ENCODE measurements at places on chromosomes 6 and 20.

DNA sequence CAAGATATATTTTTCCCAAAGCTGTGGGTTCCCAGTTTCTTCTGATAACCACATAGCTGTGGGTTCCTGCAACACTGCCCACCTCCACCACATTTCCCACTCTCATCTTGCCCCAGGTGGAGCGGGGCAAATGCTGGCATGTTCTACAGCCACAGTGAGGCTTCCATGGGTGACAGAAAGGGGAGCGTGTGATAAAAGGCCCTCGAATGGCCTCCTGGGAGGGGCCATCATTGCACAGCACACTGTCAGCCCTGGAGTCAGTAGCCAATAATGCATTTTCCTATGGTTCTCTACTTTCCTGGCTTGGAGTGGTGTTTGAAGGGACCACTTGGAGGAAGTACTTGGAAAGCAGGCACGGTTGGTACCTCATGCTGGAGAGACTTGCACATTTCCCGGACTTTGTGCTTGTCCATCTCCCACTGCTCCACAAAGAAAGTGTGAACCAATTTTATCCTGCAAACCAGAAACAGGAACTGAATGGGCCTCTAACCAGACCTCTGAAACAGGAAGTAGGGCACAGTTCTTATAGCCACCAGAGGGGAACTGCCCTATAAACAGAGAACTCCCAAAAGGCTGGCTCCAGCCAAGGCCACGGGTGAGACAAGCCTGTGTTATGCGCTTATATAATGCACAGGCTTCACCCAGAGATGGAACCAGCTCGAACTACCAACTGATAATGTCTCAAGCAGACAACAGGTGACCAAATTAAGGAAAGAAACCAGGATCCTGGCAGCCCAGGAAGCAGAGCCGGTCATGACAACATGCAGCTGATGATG lies 8.6 kb downstream of the MAP3K5 start:
- no peak for DNase-seq

DNA sequence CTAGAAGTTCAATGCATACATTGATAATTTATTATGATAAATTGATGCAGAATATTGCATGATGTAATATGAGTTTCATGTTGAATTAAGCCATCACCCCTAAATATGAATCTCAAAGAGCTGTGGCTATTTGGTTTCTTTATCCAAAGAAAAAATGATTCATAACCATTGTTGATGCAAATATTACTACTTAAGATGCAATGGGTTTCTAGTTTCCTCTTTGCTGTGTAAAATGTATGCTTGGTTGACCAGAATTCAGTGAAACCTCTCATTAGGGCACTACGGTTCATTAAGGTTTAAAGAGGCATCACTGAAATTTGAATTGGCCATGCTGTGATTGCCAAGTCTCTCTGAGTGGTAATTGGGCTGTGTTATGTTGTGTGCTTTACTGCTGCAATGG lies 492.5 kb upstream of the FLRT3 start:
- DNase-seq, result no peak

DNA sequence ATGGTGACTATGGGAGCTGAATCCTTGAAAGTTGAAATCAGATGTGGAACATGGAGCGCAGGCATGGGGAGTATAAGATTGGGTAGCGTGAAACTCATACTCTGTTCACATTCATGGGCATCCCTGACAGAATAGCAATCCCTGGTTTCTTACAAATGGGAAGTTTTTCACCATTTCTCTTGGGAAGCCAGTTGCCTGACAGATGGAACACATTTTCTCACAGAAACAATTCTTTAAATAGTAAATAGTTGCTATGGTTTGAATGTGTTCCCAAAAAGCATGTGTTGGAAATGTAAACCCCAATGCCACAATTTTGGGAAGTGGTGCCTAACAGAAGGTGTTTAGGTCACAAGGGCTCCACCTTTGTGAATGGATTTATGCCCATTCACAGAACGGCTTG lies 262.8 kb upstream of the HS3ST5 start:
- DNase-seq, result no peak

DNA sequence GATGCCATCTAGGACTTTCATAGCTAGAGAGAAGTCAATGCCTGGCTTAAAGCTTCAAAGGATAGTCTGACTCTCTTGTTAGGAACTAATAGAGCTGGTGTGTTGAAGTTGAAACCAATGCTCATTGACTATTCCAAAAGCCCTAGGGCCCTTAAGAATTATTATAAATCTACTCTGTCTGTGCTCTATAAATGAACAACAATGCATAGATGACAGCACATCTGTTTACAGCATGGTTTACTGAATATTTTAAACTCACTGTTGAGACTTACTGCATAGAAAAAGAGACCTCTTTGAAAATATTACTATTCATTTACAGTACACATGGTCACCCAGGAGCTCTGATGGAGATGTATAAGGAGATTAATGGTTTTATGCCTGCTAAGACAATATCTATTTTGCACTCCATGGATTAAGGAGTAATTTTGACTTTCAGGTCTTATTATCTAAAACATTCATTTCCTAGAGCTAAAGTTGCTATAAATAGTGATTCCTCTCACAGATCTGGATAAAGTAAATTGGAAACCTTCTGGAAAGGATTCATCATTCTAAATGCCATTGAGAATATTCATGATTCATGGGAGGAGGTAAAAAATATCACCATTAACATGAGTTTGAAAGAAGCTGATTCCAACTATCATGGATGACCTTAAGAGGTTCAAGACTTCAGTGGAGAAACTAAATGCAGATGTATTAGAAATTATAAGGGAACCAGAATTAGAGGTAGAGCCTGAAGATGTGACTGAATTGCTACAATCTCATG lies 763.5 kb upstream of the MAP3K7 start:
- DNase-seq, result no peak

GRCh38 chr20:43155366-43156100 lies 34.2 kb downstream of the PTPRT start:
- no peak for DNase-seq

DNA sequence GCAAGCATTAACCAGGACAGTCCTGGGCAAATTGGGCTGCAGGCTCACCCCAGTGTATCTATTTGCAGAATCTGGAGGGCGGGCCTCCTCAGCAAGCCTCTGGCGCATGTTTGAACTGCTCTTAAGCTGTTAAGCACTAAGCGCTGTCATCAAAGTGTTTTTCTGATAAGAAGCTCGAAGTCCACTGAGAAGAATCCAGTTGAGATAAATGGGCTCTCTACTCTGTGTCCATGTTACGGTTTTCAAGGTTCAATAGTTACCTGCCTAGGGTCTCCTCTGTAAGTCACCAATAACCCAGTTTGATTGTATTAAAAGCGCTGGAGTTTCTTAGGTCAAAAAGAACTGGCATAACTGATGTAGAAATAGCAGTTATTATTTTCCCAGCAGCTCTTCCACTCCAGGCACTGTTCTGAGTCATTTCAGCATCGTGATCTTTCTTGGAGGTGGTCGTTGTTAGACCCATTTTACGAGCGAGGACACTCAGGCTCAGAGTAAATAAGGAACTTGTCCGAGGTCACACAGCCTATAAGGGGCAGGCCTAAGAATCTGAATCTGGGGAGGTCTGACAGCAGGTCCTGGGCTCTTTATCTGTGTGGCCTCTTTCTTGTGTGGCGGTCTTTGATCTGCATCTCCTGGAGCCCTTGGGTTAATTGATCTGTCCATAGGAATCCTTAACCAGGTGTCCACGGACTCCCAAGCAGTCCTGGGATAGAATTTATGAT lies 207.4 kb upstream of the ZNF217 start:
- no peak for DNase-seq

- no peak for DNase-seq
Measured at GRCh38 chr6:3960754-3961361, 111.7 kb downstream of the FAM50B start.

- no peak for DNase-seq
Measured at GRCh38 chr6:21831521-21832291, 238.2 kb downstream of the SOX4 start.

DNA sequence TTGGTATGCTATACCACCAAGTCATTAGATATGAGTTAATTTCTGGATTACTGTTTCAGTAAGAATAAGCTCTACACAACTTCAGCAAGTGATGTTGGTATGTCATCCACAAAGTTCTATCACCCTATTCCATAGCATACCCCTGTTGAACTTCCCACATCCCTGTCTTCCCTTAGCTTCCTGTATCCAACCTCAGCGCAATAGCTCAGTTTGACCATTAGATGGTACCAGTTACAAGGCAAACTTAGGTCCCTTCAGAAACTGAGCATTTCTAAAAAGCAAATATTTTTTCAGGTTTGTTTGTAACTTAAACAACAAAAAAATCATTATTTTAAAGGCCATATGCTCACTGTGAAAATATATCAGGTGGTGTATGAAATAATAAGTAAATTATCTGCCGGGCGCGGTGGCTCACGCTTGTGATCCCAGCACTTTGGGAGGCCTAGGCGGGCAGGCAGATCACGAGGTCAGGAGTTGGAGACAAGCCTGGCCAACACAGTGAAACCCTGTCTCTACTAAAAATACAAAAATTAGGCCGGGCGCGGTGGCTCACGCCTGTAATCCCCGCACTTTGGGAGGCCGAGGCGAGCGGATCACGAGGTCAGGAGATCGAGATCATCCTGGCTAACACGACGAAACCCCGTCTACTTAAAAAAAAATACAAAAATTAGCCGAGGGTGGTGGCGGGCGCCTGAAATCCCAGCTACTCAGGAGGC lies 8.8 kb upstream of the MOG start:
- no peak for DNase-seq

GRCh38 chr6:160238278-160238711 lies 20.3 kb downstream of the SLC22A2 start:
- DNase-seq, result no peak

- DNase-seq, result no peak
Measured at GRCh38 chr20:45096781-45097180, 4.1 kb downstream of the KCNS1 start.

- DNase-seq, result no peak
Measured at GRCh38 chr6:32623693-32624092, 13.5 kb upstream of the HLA-DQA1 start.

DNA sequence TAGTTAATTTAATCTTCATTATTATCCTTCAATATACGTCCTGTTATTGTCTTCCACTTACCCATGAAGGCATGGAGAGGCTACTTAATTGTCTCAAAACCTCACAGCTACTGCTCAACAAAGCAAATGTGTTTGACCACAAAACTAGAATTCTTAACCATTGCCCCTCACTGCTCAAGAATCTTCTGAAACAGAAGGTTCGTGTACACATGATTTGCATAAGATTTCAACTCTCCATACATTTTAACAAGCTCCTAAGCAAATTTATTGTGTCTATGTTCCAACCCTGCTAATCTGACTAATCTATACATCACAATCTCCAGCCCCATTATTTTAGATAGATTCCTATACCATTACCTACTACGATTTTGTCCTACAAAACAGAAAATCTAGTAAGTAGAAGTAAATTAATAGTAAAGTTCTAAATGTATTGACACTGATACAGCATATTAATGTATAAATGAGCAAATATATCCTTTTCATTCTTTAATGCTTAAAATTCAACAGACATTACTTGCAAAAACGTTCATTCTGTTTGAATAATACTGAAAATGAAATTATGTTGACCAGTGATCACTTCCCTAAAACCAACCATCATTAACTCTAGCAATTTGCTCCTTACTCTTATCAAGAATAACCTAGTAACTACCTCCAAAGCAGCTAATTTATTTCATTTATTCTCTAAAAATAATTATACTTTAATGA lies 89.7 kb upstream of the RNF217 start:
- DNase-seq, result no peak

- DNase-seq, result no peak
Measured at GRCh38 chr20:13101706-13102105, 92.9 kb downstream of the SPTLC3 start.

DNA sequence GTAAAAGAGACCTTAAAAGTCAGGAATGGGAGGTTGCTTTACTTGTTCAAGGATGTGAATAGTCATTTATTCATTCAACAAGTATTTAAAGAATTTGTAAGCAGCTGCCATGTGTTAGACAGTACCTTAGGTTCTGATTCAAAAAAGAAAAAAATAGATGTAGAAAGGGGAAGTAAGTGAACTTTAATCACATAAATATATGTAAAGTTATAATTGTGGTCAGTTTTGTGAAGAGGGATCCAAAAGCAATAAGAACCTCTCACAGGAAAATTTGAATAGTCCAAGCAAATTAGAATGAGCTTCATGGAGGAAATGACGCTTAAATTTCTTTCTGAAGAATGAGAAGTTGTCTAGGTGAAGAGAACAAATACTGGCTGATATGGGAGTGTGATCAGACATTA lies 596.1 kb upstream of the CITED2 start:
- DNase-seq, result no peak

- no peak for DNase-seq
Measured at GRCh38 chr20:62665826-62666735, 23.8 kb downstream of the SLCO4A1 start.

DNA sequence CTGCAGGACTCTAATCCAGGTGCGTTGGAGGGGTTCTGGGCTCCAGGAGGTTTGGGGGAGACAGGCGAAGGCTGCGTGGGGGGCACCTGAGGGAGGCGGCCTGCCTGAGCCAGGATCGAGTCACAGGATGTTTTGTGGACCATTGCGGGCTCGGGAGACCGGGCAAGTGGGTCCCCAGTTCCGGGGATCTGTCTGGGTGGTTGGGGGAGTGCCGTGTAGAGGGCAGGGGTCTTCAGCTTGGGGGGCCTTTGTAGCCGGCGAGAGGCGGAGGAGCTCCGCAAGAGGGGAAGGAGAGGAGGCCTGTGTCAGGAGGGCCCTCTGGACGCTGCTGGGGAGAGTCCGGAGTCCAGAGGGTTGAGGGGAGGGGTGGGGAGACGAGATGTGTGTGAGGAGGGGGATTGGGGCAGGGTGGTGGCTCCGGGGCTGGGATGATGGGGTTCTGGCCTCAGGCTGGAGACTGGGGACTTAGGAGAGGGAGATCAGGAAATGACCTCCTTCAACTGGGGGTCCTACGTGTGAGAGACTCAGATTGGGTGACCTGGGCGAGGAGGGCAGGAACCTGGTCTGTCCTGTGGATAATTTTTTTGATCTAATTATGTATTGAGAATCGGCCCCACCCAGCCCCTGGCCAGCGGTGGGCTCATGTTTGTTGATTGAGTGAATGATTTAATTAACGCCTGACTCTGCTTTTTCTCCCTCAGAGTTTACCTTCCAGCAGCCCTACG lies 505 bp downstream of the SNAI1 start:
- no peak for DNase-seq

DNA sequence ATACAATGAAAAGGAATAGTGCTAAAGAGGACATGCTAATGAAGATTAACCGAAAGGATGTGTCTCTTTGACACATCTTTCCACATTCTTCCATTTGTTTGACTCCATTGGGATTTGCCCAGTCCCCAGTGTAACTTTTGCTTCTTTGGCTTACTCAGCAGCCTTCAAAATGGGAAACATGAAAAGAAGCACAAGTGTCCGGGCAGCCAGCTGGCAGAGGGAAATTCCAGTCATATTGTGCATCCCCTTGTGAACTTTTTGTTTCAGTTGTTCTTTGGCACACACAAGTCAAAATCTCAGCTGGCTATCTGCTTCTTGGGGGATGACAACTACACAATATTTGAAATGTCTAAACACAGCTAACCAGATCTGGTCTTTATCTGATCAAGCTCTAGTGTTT lies 157.4 kb downstream of the OGFRL1 start:
- no peak for DNase-seq

GRCh38 chr20:8413691-8414090 lies 281.6 kb downstream of the PLCB1 start:
- no peak for DNase-seq

All from non-pigmented ciliary epithelial cell (primary cell).